ENCODE measurements at places on chromosomes 7 and 10.

GRCh38 chr7:150443793-150444540, 6.5 kb upstream of the GIMAP8 start:
- DNase-seq = no peak

GRCh38 chr10:24315211-24315610, 106.3 kb downstream of the KIAA1217 start:
- no peak for DNase-seq

- DNase-seq = no peak
Observed at GRCh38 chr10:69179089-69179742, 818 bp upstream of the SUPV3L1 start.

DNA sequence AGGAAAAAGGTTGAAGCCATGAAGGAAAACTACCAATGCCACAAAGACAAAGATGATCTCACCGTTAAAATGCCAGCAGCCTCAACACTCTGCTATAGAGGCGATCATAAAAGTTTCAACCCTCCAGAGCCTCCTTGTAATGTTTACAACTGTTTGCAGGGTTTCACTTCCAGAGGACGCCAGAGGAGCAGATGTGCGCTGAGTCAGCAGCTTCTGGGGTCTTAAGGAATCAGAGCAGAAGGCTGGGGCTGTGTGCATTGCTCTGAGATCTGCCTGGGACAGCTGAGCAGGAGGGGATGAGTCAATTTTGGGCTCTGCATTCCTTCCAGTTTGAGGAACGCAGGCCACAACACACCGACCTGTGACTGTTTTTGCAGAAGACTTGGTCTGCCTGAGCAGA, 98.3 kb downstream of the TMEM130 start:
- no peak for DNase-seq

DNA sequence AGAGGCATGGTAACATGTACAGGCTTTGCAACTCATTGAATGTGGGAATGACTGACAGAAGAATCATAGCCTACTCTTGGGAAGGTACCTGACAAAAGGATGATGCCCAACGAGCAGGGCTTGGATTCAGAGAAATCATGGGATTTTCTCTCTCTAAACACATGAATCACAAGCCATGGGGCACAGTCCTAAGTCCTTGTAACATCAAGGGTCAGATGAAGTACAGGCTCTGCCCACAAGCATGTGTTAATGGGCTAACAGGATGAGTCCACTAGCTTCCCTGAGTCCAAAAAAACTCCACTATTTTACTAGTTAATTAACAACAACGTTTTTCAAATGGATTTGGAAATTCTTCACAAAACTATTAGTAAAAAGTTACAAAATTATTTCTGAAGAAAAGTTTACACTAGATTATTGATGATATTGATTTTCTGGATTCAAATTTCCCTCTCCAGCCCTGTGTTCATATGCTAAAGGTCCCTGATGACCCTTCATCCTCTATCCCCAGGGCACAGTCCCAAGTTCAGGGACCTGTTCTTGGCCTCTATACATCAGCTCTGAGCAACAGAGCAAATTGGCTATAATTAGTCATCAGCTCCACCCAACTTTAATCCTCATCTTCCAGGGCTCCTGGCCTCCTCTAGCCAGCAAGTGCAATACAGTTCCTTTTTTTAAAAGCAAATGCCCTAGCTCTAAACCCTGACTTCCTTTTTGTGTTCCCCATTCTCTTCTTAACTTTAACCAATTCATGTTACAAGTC, 99.8 kb downstream of the GSAP start:
- DNase-seq = no peak
